ENCODE measurements at places on chromosomes 16 and 17.

- no peak for DNase-seq
Observed at GRCh38 chr17:79948406-79948944, 87.2 kb downstream of the TBC1D16 start.

GRCh38 chr17:63816669-63817068 lies 10.6 kb upstream of the PSMC5 start:
- DNase-seq = no peak

DNA sequence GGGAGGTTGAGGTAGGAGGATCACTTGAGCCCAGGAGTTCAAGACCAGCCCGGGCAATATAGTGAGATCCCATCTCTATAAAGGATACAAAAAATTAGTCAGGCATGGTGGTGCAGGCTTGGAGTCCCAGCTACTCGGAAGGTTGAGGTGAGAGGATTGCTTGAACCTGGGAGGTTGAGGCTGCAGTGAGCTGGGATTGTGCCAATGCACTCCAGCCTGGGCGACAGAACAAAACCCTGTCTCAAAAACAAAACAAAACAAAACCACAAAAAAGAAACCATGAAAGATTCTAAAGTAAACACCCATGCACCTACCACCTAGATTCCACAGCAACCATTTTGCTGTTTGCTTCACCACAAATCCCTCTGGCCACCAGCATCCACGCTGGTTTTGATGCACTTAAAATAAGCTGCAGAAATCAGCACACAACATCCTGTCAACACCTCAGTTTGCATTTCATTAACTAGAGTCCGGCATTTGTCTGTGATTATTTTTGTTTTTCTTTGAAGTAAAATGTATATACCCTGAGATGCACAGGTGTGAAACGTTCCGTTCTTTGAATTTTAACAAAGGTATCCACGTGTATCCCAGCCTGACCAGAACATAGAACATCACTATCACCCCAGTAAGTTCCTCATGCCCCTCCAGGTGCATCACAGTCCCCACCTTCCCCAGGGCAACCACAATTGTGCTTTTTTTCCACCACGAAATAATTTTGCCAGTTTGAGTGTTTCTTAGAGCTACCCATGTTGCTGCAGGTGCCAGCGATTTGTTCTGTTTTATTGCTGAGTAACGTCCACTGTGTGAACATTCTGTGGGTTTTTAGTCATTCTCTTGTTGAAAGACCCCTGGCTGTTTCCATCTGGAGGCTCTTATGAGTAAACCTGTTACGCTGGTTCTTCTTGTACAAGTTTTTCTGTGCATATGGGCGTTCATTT lies 191.5 kb downstream of the SEC14L1 start:
- no peak for DNase-seq

DNA sequence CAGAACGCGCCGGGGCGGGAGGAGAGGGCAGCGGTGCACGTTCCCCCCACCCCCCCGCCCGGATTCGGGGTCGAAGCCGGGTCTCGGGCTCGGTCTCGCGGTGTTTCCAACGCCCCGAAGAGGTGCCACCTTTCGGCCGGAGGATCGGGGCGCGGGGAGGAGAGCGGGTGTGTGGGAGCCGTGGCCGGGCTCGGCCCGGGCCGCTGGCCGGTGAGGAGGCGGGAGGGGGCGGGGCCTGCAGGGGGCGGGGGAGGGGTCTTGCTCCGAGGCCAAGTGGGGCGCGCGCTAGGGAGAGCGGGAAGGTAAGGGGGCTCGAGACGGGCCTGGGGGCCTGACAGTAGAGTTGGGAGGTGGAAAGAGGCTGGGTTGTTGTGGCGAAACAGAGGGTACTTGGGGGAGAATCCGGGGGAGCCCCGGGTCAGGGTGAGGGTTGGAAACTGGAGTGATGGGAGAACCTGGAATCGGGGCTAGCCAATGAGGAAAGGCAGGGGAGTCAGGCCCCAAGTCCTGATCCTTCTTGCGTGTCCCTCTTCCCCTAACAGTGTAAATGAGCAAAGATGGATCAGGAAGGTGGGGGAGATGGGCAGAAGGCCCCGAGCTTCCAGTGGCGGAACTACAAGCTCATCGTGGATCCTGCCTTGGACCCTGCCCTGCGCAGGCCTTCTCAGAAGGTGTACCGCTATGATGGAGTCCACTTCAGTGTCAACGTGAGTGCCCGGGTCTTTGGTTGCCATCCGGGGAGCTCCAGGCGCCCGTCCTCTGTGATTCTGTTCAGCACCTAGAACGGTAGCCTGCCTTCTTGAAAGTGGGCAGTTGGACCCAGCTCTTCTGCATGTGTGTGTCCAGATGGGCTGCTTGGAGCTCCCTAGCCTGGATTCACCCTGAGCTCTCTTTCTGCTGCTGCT lies 873 bp downstream of the SETD1A start:
- no peak for DNase-seq

DNA sequence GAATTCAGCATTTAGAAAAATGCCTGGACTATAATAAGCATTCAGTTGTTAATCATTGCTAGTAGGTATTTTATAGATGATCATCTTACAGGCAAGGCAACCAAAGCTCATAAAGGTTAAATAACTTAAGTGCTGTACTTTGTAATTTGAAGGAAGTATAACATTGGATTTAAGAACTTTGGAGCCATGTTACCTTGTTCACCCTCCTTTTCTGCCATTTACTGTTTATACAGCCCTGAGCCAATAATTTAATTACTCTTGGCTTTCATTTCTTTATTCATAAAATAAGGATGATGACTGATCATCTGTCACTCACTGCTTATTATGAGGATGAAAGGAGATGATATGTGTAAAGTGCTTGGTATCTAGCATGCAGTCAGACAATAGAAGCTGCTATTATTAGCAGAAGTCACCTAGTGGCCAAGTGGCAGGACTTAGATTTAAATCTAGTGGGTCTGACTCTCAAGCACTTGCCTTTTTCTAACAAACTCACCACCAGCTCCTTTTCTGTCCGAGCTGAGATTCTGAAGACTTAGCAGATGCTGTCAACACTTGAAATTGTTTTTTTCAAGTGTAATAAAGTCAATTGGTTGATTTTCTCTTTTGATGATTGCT lies 18.3 kb upstream of the DDX52 start:
- no peak for DNase-seq

Measured in brain microvascular endothelial cell (primary cell).